Anterior cingulate cortex (tissue), 58 donors: ENCODE measurements at places on chromosomes 11 and 22.
A peak's percentile ranks its signal among the peaks of the same experiment; 100 is the strongest.

DNA sequence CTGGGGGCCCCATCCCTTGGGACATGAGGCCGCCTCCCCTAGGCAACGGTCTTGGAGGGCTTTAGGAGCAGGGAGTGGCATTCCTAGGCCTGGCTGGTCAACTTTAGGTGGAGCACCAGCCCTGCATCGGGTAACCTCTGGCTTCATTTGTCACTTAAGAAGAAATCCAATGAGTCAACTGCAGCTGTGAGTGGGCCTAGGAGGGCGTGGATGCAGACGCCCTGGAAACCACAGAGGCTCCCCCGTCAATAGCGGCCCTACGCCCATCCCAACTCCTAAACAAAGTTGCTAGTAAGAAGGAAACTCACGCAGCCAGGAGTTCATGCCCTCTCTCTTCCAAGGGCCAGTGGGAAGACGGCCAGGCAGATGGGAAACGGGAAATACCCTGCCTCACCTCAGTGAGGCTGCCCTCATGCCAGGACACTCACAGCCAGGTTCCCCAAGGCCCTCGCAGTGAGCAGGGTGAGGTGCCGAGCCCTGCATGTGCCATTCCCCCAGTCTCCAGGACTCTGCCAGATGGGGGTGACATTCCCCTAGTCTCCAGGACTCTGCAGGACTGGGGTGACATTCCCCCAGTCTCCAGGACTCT lies 20.8 kb downstream of the BID start:
- DNase-seq: no peak

DNA sequence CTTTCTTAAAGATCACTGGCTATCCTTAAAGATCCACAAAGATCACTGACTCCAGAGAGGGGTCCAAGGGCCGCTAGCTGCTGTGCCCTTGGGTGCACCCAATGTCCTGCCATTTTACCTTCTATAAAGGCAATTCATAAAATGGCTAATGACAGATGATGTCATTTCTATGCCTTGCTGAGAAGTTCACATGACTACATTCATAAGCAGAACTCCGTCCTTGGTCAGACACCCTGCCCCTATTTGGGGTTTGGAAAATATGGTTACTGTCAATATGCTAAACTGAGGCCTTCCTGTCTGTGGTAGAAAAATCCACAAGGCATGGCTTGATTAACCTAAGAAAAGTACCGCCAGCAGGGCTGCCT lies 60.9 kb upstream of the BMAL1 start:
- no peak for DNase-seq

DNA sequence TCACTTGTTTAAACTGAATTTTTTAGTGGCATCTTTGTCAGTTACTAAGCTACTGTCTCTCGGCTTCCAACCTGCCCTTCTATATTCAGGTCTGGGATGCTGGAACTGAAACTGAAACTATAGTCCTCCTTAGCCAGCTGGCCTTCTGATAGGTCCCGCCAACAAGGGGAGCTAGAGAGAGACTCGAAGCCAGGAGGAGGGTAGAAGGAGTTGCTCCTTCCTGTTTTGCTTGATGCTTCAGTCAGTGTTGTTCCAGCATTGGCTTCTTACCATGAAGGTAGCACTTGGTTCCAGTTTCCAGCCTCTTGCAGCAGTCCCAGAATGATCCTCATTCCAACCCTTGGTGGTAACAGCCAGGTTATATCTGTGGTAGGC lies 32.9 kb upstream of the HORMAD2 start:
- no peak for DNase-seq

GRCh38 chr11:104907521-104908185 lies 9.4 kb upstream of the CASP12 start:
- no peak for DNase-seq

DNA sequence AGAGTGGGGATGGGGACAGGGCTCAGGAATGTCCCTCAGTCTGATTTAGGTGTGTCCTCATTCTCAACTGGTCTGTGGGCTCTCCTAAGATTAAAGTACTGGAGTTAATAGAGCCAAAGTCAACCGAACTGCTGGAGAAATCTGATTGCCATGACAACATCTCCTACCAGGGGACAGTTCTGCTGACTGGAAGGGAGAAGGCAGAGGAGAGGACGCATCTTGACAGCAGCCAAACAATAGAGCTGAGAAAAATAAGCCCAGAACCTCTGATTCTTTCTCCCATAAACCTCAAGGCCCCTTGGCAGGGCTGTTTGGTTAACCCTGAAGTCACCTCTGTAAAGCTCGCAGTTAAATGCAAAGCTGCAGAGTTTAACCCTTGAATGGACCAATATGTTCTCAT lies 2.8 kb downstream of the KCTD14 start:
- DNase-seq: no peak

DNA sequence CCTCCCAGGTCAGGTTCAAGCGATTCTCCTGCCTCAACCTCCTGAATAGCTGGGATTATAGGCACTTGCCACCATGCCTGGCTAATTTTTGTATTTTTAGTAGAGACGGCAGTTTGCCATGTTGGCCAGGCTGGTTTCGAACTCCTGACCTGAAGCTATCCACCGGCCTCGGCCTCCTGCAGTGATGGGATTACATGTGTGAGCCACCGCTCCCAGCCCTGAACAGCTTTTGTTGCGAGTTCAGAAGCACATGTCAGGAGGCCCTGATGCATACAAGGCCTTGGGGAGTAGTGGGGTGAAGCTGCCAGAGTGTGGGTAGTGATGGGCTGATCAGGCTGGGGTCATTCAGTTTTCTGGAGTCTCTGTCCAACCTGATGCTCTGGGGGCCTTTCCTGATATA lies 117.0 kb upstream of the C11orf87 start:
- DNase-seq: no peak

DNA sequence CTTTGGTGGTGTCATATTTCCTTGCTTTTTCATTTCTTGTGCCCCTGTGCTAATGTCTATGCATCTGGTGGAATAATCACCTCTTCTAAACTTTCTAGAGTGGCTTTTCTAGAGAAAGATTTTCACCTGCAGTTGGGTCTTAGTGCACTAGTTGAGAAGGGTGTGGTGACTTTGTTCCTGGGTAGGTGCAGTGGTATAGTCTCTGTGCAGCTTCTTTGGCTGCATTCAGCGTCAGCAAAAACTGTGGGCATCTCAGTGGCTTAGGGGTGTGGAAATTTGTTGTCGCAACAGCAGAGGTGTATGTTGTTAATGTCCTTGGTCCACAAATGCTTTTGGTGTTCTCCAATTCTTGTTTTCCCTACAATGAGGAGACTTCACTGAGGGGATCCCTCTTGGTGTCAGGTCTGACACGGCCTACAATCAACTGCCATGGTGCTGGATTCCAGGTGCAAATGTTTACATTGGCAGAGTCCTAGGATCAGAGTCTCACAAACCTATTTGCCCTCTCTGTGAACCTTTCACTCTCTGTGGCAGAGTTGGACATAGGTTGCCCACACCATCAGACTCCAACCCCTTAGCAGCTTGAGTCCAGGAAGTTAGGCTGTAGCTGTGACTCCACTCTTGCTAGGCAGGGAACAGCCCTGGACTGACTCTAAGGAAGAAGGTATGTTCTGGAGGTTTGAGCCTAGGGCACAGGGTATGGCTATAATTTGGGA lies 48.8 kb downstream of the GDPD4 start:
- no peak for DNase-seq

- no peak for DNase-seq
These were observed 599 bp upstream of the PPP2R1B start for GRCh38 chr11:111766834-111767142.

DNA sequence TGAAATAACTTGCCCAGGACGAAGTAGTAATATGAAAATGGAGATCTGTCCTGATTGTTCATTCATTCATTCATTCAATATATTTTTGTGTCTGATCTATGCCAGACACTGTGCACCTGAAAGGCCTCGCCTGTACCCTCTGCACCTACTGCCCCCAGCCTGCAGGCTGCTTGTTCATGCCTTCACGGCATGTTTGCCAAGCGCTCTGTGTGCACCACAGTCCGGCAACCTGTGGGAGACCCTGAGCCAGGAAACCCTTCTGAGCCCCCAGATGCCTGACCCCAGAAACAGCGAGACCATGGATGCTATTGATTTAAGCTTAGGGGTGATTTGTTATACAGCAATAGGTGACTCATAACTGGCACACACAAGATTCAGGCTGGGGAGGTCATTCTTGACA lies 47.0 kb downstream of the RTL6 start:
- DNase-seq: no peak

- DNase-seq: no peak
These were observed 77.2 kb downstream of the KCNQ1 start for GRCh38 chr11:2521733-2522630.

GRCh38 chr11:17699147-17700114 lies 19.9 kb upstream of the MYOD1 start:
- DNase-seq: no peak

GRCh38 chr11:61897387-61898246 lies 6.3 kb upstream of the FADS3 start:
- peak; percentile 82 for DNase-seq

DNA sequence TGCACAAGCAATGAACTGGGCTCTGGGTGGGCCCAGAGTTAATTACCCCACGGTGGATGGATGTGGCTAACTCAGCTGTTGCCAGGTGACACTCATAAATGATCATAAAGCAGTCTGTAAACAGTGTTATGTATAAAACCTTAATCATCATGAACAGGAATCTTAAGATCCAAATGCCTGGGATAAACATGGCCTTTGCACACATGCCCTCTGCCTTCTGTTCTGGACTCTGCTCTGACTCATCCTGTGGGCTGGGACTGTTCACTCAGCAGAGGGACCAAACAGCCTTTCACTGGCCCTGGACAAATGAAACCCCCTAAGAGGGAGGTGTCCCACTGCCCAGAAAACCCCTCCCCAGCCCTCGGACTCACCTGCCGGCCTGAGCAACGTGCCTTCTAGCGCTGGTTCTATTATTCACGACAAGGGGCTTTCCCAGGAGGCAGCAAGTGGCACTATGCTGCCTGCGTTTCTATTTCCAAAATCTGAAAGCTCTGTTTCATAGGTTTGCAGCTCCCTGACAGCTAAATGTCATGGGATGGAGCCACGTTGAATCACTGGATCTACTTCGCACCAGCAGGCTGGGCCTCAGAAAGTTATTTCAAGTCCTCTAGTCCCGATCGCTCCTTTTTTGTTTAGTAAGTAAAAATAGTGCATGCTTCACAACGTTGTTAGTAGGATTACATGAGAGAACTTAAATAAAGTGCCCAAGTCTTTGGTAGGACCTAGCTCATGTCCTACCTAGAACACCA lies 53.0 kb downstream of the LARGE1 start:
- no peak for DNase-seq

- no peak for DNase-seq
These were observed 133.3 kb downstream of the ATXN10 start for GRCh38 chr22:45804986-45805325.

DNA sequence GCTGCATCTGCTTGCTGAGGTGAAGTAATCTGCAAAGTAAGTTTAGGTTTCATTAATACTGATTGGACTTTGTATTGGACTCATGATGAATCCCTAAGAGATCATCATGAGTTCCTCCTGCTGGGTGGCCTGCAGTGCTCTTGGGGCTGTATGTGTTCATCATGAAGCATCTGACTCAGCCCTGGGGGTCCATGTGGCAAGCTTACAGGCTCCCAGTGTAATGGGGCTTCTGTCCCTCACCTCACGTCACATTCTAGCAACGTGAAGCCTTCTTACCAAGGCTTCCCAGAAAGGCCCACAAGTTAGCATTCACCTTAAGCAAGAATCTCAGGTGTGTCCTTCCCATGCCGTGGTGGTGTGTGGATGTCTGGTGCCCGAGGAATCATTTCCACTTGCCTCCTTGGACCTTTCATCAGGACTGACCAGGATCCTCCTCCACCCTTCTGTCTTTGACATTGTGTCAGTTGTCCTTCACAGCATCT lies 23.7 kb downstream of the CRKL start:
- DNase-seq: no peak

DNA sequence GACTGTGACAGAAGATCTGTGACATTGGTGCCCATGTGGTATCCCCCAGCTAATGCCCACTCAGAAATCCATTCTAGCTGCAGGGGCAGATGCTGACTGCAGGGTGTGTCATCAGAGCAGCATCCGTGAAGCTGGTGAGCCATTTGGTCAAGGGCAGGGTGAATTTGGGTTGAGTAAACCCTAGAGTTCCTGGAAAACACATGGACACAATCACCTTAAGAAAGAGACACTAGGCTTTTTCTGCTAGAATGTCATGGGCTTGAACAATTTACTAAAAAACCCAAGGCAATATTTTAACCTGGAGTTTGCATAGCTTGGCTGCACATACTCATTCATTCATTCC lies 100.0 kb downstream of the ADAMTS15 start:
- DNase-seq: no peak

- DNase-seq: no peak
These were observed 46.4 kb downstream of the MCM5 start for GRCh38 chr22:35446365-35446764.

DNA sequence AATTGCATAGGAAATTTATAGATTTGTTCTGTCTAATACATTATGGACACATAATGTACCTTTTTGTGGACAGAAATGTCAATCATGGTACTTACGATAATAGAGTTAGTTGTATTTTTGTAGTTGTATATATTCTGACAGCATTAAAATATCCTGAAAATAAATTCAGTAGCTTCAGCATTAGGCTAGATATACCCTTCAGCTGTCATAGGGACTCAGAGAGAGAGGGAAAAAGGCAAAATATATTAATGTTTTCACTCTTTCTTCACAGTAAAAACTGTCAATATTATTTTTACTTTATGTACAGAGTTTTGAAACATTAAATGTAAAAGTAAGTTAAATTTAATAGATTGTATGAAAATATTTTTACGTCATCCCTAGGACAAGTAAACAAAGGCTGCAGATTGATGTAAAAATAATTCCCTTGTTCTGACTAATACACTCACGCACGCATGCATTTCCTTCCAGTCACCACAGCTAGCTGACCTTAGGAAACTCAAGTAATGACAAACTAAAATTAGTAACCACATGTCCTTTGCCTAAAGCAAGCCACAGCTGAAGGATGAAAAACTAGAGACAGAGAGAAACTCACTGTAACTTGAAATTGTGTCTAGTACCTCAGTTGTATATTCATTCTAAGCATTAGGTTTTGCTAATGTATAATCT lies 104.7 kb upstream of the CARD18 start:
- DNase-seq: no peak

DNA sequence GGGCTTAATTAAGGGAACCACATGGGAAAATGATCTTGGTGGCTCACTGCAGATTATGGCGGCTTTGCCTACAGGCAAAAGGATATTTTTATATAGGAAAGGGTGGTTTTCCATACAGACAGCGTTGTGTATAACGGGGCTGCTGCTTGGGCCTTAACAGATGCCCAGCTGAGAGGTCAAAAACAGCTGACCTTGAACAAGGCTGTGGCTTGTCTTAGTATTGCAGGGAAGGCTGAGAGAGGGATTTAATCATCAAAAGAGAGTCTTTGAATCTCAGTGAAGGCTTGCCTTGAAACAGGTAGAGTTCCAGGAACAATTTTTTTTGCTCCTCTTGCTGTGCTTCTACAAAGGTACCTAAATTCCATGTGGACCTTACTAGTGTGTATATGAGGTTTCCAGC lies 301.6 kb upstream of the C11orf87 start:
- DNase-seq: no peak

- no peak for DNase-seq
These were observed 21.3 kb upstream of the PATZ1 start for GRCh38 chr22:31367426-31367825.

- DNase-seq: no peak
These were observed 229.6 kb upstream of the BLID start for GRCh38 chr11:122345586-122345985.
